D341Med (cell line): ENCODE measurements at places on chromosomes 11 and 22.

GRCh38 chr22:21051145-21051830, 5.5 kb downstream of the LRRC74B start:
- peak; percentile 65 for DNase-seq

DNA sequence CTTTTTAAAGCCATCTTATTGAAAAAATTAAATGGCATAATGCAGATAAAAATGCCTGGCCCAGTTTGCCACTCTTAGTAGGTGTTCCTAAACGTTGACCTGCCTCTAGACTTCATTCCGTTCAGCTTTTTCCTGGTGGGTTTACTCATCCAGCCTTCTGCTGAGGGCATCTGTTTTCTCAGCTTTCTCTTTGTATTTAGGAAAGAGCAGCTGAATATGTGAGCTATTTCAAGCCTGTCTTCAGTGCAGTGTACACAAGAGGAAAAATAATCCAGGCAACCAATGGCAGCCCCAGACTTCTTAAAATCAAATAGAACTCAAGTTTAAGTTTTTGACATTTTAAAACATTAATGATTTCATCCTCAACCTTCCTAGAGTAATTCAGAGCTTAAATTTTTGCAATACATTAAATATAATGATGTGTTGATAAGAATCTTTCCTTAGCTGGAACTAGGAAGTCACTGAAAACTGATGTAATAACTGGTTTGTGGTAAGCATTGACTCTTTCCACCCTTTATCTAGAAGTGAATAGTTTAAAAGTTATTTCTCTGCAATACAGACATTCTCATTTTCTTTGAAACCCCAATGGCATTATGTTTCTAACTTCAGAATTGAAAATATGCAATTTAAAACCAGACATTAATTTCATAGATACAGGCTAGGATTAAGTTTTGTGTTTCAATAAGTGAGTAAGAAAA, 165.4 kb downstream of the AASDHPPT start:
- no peak for DNase-seq

GRCh38 chr11:14764179-14764578, 120.6 kb downstream of the PDE3B start:
- no peak for DNase-seq

DNA sequence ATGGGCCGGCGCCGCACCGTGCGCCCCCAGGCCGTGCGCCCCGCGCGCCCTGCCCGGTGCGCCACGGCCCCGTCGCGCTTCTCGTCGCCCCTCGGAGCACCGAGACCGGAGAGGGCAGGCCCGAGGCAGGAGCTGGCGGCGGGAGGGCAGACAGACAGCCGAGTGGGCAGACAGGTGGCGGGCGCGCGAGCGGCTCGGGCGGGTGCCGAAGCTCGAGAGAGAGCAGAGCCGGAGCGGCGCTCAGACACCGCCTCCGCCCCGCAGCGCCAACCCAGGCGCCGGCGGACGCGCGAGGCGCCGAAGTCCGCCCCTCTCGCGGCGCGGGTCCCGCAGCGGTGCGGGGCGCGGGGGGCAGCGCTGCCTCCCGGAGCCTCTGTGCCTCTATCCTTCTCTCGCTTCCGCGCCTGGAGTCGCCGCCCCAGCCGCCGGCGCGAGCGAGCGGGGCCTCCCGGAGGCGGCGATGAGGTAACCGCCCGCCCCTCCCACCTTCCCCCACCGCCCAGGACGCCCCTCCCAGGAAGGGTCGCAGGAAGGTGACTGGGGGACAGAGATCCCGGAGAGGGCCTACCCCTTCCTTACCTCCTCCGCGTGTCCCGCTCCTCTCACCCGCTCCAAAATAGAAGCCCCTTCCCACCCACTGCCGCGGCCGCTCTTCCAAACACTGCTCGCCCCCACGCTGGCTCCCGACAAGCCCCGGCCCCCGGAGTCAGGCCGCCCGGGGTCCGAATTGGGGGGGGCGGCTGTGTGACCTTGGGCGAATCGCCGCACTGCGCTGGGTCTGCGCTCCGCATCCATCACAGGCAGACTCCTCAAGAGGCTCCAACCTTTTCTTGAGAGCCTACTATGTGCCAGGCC, at the start of gene RASL10A:
TSS of gene RASL10A (minus strand) at position 412 of the 855 bp plus-strand sequence. CDS start 451 bp downstream, outside the sequence.
- DNase-seq: peak; percentile 84

- DNase-seq: peak; percentile 79
Measured at GRCh38 chr22:17369439-17370025, at the start of gene CECR2. CECR2 (plus strand) TSS chr22:17369460; CDS start chr22:17369784, 324 bp downstream.

DNA sequence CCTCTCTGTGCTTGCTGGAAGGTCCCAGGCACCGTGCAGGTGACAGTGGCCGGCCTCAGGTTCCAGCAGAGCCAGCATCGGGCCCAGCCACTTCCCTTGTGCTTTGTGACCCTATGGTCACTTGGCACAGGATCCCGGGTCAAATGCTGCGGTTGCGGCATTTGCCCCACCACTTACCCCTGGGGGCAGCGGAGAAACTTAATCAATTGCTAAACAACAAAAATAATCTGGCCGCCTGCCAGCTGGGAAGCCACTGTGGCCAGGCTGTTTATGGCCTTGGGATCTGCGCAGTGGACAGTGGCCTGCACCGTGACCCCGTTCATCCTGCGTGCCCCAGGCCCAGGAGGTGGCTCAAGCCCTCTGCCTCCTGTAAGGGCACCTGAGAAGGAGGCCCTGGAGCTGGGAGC, 65.0 kb downstream of the LRP5 start:
- DNase-seq: no peak

DNA sequence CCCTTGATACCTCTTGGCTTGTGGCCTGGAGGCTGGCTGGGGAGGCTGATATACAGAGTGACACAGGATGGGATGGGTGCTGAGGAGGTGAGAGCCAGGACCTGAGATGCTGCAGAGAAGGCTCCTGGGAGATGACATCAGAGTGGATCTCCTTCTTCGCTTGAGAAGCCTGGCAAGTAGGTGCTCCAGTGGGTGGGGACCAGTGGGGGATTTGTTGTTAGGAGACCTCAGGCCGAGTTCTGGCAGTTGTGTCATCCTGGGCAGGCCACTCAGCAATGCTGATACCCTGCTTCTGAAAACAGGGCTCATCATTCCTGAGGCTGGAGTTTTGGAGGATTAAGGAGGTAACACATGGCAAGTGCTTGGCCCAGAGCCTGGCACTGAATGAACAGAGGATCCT, 1.9 kb upstream of the NDUFV1 start:
- DNase-seq: peak; percentile 60

- DNase-seq: no peak
Measured at GRCh38 chr11:13486926-13487660, 8.7 kb downstream of the PTH start.

GRCh38 chr11:12668166-12668565, 6.1 kb upstream of the TEAD1 start:
- no peak for DNase-seq

DNA sequence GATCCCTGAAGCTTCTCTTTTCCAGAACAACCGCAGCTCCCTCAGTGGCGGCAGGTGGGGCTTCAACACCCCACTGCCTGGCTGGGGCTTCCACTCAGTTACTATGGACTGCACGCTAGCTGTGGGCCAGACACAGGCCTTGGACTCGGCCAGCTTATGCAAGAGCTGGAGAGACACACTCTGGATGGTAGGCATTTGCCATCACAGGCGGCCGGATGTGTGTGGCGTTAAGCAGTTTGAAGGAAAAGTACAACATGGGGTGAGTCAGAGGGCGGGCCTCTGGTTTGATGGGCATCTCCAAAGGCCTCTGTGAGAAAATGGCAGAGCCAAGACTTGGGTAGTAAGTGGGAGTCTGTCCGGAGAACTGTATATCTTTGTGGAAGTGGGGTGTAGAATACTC, 17.6 kb downstream of the KCNJ4 start:
- DNase-seq: no peak

- DNase-seq: peak; percentile 63
Measured at GRCh38 chr22:18000441-18001039, 23.8 kb downstream of the MICAL3 start.

GRCh38 chr22:50153056-50153755, 17.3 kb upstream of the PANX2 start:
- DNase-seq: peak; percentile 18

DNA sequence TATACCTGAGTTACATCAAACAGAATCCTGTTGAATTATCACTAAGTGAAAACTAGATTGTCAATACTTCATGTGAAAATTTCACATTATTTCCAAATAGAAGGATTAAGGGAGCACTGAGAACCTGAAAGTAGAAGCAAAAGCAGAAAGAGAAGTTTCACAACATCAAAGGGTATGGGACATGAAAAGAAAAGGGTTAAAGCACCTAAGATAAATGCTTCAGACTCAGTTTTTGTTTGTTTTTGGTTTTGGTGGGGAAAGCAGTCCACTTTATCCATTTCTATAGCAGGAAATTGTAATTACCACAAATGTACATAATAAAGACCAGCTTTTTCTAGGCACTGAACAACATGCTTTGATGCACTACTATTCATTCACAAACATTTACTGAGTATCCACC, 1069.7 kb upstream of the CCDC90B start:
- DNase-seq: no peak

GRCh38 chr22:32410459-32410858, 1.6 kb downstream of the RTCB start:
- no peak for DNase-seq

- DNase-seq: peak; percentile 84
Measured at GRCh38 chr22:21026783-21027692, 5.3 kb downstream of the SLC7A4 start.

DNA sequence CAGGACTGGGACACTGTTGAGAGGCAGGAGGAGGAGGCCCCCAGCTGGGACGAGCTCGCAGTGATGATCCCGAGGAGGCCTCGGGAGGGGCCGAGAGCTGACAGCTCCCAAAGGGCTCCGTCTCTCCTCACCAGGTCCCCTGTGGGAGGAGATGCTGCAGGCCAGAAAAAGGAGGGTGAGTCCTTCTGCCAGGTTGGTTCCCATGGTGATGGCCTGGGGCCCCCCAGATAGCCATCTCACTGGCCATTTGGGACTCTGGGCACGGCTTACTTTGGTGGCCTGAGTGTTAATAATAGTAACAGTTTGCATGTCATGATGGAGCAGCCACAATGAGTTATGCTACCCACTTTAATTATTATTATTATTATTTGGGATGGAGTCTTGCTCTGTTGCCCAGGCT, 18.9 kb downstream of the TRIOBP start:
- no peak for DNase-seq

GRCh38 chr22:35627267-35628041, 10.3 kb upstream of the MB start:
- DNase-seq: peak; percentile 75

DNA sequence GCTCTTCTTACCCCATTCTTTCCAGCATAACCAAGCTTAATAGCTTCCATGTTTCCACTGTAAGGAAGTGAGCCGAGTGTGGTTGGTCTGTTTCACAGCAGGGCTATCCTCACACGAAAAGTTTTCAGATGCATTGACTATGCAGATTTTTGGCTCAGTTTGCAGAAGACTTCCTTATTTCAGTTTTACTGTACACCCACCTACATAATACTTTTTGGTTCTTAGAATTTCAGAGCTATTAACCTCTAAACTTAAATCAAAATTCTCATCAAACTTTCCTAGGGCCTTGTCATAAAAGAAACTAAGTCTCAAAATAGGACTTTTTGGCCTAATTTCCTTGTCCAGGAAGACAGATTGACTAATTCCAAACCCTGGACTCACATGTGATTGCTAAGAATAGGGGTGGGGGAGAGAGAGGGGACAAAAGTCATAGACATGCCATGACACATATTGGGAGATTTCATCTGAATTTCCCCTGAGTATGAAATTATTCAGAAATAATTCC, 7.3 kb upstream of the EHF start:
- no peak for DNase-seq

DNA sequence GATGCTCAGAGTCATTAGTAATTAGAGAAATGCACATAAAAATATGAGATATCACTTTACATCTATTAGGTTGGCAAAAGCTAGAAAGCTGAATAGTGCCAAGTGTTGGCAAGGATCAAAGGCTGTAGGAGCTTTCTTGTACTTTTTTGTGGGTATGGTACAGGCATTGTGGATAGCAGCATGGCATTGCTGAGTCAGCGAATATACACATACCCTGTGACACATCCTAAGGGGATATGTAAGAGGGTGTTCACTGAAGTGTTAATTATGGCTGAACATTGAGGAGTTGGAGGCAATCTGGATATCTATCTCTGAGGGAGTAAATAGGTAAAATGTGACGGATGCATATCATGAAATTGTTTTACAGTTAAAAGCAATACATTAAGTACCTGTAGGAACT, 27.0 kb upstream of the IL18BP start:
- DNase-seq: no peak
